ENCODE measurements at places on chromosomes 1 and 21.

DNA sequence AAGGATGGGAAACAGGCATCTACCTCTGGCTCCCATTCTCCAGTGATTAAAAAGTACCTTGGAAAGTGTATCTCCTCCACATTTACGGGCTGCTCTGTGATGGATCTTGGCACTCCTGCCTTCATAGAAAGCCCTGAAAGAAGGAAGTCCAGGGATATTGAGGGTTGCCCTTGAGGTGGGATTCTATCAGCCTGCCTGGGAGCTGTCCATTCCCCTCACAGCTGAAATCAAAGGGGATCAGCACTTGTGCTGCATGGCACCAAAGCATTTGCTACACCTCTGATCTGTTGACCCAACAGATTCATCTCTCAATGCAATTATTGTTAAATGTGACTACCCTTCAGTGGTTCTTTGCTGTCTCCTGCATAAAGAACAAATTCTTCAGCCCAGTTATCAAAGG is 442.0 kb upstream of the RUNX1 start:
- DNase-seq, result no peak

DNA sequence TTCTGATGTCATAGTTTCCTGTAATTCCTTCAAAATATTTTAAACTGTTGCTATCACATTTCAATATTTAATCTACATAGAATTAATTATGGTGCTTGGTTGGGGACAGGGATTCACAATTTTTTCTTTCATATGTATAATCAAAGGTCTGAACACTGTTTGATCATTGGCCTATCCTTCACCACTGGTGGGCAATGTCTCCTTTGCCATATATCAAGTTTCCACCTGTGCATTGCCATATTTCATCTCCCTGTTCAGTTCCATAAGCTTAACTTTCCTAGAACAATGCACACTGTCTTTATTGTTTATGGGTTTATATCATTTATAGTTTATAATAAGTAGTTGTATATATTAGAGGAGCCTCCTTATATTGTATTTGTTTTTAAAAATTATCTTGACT is 374.9 kb upstream of the PTBP2 start:
- DNase-seq, result no peak

- no peak for DNase-seq
These were observed 27.3 kb upstream of the LMX1A start for GRCh38 chr1:165383599-165384405.

GRCh38 chr1:205315008-205315618 is 6.4 kb downstream of the NUAK2 start:
- DNase-seq, result peak; percentile 34

DNA sequence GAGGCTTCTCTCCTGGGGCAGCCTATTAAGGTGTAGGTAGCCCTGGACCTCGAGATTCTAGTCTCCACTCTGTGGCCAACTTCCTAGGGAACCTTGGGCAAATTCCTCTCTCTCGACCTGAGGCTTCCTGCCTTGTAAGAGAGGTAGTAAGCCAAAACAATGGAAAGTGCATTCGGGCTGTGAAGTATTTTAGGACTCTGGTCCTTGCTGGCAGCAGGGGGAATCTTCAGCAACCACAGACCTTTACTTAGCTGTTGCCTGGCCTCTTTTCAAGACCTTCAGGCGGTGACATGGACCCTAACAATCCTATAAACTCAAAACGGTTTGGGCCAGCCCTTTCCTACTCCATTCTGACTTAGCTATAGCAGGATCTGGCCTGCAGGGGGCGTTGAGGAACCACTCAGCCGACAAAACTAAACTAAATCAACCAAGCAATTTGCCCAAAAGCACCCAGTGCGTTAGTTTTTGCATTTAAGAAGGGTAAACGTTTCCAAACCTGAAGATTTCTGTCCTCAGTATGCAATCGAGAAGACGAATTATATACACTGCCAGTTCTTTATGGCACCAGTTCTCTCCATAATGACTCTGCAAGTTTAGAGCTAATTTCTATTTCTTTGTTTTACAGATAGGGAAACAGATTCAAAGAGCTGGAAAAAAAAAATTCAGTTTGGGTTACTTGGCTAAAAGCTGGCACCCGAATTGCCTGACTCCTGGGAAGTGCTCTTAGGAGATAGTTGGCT is 10.9 kb upstream of the SESN2 start:
- peak; percentile 87 for DNase-seq

DNA sequence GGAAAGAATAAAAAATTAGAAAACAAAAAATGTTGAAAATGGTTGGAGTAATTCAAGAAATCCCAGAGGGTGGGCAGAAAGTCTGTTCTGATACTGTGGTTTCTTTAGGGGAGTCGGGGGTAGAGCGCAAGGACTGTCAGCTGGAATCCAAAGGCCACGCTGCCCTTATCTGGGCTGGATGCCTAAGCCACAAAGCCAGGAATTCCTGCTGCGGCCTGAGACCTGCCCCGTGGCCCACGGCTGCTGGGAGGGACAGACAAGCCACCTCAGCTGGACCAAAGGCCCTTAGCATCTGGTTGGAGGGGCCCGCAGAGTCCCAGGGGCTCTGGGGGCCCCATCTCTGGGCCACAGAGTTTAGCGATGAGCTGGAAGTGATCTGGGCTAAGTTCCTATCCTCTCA is 60.2 kb downstream of the DMRTB1 start:
- no peak for DNase-seq

DNA sequence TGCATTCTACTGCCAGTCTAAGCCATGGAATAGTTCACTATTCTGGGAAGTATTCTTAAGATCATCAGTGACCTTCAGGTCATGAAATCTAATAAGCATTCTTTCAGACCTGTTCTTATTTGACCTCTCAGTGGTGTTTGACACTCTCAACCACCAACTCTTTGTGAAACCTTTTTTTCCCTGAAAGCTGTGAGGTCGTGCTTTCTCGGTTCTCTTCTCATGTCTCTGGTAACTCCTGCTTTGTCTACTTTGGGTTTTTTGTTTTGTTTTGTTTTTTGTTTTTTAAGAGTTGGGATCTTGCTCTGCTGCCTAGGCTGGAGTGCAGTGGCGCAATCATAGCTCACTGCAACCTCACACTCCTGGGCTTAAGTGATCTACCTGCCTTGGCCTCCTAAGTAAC is 56.3 kb downstream of the POU2F1 start:
- DNase-seq, result no peak

DNA sequence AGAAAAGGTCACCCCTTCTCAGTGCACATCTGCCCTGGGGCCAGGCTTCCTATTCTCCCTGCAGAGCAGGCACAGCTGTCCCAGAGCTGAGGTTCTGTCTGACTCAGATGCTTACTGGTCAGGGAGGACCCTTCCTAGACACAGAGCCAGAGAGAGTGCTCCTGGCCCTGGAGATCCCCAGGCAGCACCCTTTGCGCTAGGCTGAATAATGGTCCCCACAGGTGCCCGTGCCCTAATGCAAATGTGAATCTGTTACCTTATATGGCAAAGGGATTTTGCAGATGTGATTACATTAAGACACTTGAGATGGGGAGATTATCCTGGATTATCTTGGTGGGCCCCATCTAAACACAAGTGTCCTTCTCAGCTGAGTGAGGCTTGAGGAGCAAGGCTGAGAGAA is 2.6 kb upstream of the TNNI1 start:
- DNase-seq, result no peak

DNA sequence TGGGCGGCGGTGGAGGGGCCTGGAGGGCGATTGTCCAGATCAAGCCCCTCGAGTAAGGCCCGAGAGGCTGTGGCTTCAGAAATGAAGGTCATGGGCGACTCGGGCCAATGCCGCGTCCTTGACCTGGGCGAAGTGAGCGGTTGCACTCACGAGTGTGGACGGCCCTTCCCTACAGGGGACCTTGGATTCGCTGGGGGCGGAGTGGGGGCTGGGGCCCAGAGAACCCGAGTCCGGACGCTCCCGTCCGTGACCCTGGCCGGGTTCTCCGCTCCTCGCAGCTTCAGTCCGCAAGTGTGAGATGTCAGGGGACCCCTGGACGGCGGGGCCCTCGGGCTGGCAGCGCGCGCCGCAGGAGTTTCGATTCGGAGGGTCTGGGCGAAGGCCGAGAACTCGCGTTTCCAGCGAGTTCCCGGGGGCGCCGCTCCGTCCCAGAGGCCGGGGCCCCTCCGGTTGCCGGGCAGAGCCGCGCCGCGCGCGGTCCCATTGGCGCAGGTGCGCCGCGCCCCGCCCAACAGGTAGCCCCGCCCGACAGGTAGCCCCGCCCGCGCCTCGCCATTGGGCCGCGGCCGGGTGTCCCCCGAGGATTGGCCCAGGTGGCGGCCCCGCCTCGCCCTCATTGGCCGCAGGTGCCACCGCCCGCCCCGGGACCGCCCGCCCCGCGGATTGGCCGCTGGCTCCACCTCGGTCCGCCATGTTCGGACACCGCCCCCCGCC is at the start of gene PRKCZ:
TSS of gene PRKCZ (plus strand) at position 694 of the 714 bp plus-strand sequence. CDS start 220 bp downstream, outside the sequence.
- peak; percentile 96 for DNase-seq

DNA sequence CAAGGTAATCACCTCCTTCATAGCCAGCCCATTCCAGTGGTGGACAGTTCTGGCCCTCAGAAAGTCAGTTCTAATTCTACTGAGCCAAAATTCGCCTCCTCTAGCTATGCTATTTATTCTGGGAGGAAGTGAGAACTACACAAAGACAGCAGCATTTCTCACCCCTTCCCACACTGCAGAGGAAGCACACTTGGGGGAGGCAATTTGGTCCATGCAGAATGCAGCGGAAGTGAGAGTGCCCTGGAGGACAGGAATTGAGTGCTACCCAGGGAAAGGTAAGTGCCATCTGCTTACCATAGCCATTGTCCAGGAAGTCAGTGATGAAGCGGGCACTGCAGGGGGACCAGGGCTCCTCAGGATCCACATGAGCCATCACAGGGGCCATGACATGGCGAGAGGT is 3.7 kb downstream of the ADAMTS4 start:
- DNase-seq, result no peak

DNA sequence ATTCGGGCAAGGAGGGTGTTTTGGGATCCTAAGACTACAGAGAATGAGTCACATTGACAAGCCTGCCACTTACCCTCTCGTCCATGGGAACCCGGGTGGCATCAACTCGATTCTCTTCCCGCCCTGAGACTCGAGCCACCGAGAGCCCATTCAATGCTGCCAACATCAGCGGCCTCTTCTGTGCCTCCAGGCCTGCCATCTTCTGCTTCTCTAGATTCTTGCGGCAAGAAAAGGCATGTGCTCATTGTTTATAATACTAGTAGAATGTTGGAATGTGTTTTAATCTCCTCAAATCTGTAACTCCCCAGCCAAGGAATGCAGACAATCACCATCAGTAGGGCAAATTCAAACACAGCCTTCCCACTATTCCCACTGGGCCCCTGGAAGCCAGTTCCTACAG is 96.9 kb downstream of the SMYD2 start:
- DNase-seq, result no peak

DNA sequence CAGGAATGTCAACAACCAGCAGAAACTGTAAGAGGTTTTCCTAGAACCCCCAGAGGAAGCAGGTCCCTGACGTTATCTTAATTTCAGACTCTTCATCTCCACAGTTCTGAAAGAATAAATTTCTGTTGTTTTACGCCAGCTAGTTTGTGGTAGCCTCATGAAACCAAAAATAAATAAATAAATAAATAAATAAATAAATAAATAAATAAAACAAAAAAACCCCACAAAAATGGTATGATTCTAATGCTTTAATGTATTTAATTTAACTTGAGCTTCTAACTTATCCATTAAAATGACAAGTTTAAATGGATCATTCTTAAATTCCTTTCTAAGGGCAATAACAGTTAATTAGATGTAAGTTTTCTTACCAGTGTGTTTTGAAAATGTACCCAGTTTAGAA is 293.8 kb upstream of the ADAMTS5 start:
- DNase-seq, result no peak

DNA sequence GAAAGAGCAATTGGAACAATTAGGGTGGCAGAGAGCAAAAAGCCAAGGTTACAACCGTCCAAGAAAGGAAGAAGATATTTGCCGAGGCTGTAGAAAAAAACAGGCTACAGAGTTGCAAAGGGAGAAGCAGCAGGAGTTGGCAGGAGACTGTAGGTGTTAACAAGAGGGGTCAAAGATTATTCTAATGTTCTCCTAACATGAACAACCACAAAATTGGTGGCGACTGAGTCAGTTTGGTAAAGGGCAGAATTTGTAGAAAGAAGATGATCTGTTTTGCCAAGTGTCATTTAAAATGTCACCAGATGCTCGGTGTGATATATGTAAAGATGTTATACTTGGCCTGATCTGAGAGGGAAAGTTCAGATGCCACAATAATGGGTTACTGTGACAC is 401 bp upstream of the PRUNE1 start:
- DNase-seq, result no peak

DNA sequence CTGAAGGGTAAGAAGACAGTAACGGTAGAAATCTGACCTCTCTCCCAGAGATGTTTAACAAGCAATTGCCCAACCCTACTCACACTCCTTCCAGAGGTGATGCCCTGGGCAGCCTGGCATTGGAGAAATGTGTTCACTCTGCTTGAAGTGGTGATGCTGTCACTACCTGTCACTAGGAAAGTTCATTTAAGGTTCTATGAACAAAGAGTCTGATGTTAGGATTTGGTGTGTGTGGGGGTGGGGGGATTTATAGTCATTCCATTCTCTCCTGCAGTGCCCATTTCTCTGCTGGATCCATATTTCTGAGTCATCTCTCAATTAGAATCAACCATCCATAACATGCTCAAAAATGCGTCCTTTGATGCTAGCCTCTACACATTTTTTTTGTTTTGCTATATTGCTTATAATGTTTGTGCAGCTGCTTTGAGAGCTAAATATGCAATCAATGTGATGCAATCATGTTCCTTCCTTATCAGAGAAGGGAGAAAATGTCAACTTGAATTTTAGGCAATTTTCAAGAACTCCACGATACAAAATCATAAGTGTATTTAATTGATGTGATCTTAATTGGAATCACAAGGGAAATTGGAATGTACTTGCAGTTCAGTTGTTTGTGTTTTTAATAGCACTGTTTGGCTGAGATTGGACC is 173.9 kb downstream of the DUSP10 start:
- DNase-seq, result no peak

GRCh38 chr1:980602-981395 is 1.1 kb downstream of the PERM1 start:
- no peak for DNase-seq
